Vagina (tissue), 2 donors: ENCODE measurements at places on chromosomes 3 and 15.

- H3K27me3 ChIP-seq = no peaks in the 10 kb centered on the region
- no peak overlapping the region for H3K27ac ChIP-seq
- DNase-seq = no peak
- no peak overlapping the region for H3K4me3 ChIP-seq
- no peaks in the 10 kb centered on the region for H3K36me3 ChIP-seq
Measured at GRCh38 chr3:107737914-107738313, 215.2 kb downstream of the BBX start.

- no peaks in the 10 kb centered on the region for H3K4me1 ChIP-seq
- H3K27ac ChIP-seq = no peak overlapping the region
Measured at GRCh38 chr15:89553632-89554031, 21.6 kb upstream of the TICRR start.

DNA sequence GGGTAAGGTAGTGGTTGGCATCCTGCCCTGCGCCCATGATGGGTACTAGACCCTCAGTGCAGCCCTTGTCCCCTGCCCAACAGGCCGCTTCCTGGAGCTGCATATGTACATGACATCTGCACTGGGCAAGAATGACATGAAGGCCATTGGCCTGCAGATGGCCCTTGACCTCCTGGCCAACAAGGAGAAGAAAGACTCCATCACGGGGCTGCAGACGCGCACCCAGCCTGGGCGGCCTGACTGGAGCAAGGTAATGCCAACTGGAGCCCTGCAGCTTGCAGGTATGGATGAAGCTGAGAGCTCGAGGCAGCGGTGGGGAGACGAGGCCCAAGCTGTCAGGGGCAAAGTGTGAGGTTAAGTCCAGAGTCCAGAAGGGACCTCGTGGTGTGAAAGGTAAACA, 40.8 kb downstream of the NOX5 start:
- peaks cover 8% of the 10 kb centered on the region for H3K4me1 ChIP-seq
- H3K36me3 ChIP-seq = no peaks in the 10 kb centered on the region
- no peaks in the 10 kb centered on the region for H3K27me3 ChIP-seq
- no peak overlapping the region for H3K27ac ChIP-seq
- no peak overlapping the region for H3K4me3 ChIP-seq

DNA sequence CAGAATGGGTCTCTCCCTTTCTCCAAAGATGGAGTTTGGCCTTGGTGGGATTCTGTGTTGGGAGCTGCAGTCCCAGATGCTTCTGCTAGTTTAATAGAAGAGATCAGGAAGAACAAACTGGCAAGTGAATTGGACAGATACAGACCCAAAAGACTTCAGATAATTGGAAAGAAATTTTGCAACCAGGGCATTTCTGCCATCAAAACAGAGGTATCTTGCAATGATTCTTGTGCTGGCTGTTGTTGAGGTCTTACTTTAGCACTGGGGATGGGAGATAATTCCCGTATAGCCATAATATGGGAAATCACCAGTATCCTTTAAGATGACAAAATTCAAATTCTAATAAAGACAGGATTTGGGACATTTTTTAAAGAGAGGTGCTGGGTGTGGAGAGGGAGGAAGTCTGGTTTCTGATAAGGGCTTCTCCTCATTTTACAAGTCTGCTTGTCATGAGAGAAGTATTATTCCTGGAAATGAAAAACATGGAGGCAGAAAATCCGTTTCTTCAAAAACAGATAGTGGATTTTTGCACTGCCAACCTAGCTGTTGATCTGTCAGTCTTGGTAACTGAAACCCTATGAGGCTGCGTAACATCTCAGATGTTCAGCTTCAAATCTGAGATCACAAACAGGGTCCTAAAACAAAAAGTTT, 40.1 kb downstream of the FNDC3B start:
- H3K4me3 ChIP-seq = no peak overlapping the region
- H3K36me3 ChIP-seq = no peaks in the 10 kb centered on the region
- H3K27ac ChIP-seq = no peak overlapping the region
- H3K4me1 ChIP-seq = peaks cover 33% of the 10 kb centered on the region

- peaks cover 4% of the 10 kb centered on the region for H3K4me1 ChIP-seq
- H3K27ac ChIP-seq = no peak overlapping the region
- no peaks in the 10 kb centered on the region for H3K36me3 ChIP-seq
- H3K4me3 ChIP-seq = no peak overlapping the region
- no peak for DNase-seq
- H3K27me3 ChIP-seq = no peaks in the 10 kb centered on the region
Measured at GRCh38 chr15:55239440-55240124, 42.8 kb upstream of the RSL24D1 start.

DNA sequence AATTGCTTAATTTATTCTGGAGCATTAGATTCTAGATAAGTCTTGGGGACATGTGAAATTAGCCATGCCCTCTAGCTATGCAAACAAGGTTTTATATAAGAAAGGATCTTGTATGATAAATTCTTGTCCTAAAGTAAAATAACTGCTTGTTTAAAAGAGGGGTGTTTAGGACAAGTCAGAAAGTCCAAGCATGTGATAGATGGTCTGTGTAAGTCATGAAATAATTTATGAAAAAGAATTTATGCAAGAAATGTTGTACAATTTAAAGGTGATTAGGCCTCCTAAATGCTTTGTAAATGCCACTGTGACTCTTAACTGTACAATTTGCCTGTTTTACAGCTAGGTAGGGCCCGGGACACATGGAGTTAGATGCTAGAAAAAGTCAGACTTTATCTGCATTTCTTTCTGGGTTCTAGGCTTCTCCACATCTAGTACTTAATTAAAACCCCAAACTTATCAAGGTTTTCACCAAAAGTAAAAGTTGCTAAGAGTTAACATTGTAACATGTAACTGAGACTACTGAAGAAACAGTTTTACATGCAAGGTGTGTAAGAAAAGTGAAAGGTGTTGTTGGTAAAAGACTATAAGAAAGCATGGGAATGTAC, 13.2 kb downstream of the LINS1 start:
- no peak overlapping the region for H3K27ac ChIP-seq
- no peaks in the 10 kb centered on the region for H3K4me1 ChIP-seq
- no peaks in the 10 kb centered on the region for H3K27me3 ChIP-seq
- no peaks in the 10 kb centered on the region for H3K36me3 ChIP-seq

DNA sequence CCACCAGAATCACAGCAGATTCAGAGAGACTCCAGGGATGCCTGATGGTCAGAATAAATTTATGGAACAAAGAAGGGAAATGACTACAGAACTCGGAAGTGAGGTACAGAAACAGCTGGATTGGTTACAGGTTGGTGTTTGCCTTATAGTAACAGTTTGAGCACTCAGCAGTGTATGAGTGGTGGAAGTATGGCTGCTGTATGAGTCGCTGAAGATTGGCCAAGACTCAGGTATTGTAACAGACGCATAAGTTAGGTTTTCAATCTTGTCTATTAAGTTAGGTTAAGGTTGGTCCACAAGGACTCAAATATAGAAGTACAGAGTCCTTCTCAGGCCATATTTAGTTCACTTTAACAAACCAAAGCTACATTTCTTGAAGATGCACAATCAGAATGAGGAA, 33.1 kb downstream of the ATP13A5 start:
- H3K36me3 ChIP-seq = no peaks in the 10 kb centered on the region
- H3K27ac ChIP-seq = no peak overlapping the region
- no peak for DNase-seq
- H3K27me3 ChIP-seq = no peaks in the 10 kb centered on the region

DNA sequence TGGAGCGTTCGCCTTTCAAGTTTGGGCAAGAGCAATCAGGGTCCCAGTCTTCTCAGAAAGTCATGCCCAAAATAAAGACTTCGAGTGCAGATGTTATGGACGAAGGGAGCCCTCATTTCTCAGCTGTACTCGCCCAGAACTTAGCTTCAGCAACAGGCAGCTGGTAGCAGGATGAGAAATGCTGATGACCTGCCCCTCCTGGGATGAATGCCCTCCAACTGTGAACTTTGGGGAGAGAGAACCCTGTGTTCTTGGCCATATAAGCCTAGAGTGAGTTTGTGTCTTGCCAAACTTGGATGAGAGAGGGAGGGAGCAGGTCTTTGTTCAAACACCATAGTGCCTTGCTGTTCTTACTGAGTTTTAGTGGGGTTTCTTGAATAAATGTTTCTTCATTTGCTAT, 400.3 kb downstream of the LRTM1 start:
- no peak overlapping the region for H3K27ac ChIP-seq
- no peaks in the 10 kb centered on the region for H3K27me3 ChIP-seq
- H3K4me1 ChIP-seq = no peaks in the 10 kb centered on the region

DNA sequence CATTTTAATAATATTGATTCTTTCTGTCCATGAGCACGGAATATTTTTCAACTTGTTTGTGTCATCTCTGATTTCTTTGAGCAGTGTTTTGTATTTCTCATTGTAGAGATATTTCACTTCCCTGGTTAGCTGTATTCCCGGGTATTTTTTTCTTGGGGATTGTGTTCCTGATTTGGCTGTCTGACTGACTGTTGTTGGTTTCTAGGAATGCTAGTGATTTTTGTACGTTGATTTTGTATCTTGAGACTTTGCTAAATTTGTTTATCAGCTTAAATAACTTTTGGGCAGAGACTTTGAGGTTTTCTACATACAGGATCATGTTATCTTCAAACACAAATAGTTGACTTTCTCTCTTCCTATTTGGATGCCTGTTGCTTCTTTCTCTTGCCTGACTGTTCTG, 418.8 kb upstream of the ALCAM start:
- DNase-seq = no peak
- no peaks in the 10 kb centered on the region for H3K36me3 ChIP-seq
- H3K4me1 ChIP-seq = no peaks in the 10 kb centered on the region
- no peaks in the 10 kb centered on the region for H3K27me3 ChIP-seq
- H3K4me3 ChIP-seq = no peak overlapping the region

DNA sequence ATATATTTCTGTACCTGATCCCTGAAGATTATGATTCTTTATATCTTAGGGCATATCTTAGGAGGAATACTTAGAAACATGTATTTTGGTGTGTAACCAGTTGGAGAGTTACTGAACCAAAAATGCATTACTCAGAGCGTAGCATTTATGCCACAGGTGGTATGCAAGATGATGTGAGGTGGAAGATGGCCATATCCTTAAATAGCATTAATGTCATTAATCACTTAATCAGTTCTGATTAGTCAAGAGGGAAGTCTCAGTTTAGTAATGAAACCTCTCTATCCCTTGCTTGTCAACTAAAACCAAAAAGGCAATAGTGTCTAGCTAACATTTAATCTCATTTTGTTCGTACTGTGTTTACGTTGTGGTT, 130.5 kb upstream of the PHLDB2 start:
- no peak overlapping the region for H3K4me3 ChIP-seq
- H3K36me3 ChIP-seq = no peaks in the 10 kb centered on the region
- H3K27me3 ChIP-seq = no peaks in the 10 kb centered on the region
- H3K27ac ChIP-seq = no peak overlapping the region
- no peak for DNase-seq
- peaks cover 32% of the 10 kb centered on the region for H3K4me1 ChIP-seq

DNA sequence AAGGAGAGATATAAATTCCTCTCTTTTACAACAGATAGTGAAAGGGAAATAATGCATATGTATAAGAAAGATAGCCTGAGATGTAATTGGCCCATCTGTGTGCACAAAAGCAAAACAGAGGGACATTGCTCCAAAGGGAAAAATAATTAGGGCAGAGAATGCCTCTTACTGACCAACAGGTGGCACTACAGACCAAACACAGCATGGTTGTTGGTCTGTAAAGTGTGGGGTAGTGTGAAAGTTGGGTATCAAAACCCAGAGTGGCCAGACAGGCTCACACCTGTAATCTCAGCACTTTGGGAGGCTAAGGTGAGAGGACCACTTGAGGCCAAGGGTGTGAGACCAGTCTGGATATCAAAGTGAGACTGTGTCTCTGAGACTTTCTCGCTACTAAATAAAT, 4.5 kb upstream of the TLNRD1 start:
- no peak overlapping the region for H3K27ac ChIP-seq
- no peak overlapping the region for H3K4me3 ChIP-seq
- DNase-seq = no peak

DNA sequence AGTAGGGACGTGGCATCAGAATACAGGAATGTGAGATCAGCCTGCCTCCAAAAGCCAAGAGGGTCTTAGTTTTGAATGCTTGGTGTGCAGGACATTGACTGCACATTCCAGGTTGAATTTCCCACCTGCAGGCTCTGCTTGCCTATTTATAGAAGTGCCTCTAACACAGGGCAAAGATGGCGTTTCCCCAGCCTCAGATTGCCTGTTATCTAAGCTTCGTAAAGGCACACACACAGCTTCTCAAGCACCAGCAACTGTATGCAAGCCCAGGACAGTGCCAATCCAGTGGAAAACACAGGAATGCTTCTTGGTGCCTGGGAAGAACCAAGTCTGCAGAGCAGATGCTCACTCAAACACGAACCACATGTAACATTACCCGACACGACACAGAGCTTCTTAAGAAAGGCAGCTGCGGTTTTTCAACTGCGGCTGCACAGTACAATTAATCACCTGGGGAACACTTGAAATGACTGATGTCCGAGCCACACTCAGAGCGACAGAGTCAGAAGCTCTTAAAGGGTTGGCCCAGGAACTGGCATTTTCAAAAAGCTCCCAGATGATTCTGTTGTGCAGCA, 90.0 kb upstream of the ANKRD34C start:
- H3K4me3 ChIP-seq = no peak overlapping the region
- no peaks in the 10 kb centered on the region for H3K36me3 ChIP-seq
- no peak overlapping the region for H3K27ac ChIP-seq
- DNase-seq = no peak
- no peaks in the 10 kb centered on the region for H3K27me3 ChIP-seq
- no peaks in the 10 kb centered on the region for H3K4me1 ChIP-seq

DNA sequence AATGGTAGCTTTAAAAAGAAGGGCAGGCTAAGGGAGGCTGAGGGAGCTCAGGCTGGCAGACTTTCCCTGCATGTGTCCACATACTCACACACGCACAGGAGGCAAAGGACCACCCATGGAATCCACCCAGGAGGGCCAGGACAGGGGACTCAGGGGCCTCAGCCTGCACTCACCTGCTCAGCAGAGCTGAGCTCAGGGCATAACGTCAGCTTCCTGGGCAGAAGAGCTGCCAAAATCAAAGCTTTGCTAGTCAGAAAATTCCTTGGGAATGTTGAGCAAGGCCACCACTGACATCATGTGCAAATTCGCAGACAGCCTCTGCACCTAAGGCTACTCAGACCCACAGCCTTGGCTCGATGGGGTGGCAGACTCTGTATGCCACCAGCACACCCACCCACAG, 16.4 kb upstream of the ALAS1 start:
- H3K4me3 ChIP-seq = no peak overlapping the region
- H3K27ac ChIP-seq = no peak overlapping the region
- H3K36me3 ChIP-seq = no peaks in the 10 kb centered on the region
- H3K4me1 ChIP-seq = peaks cover 9% of the 10 kb centered on the region

DNA sequence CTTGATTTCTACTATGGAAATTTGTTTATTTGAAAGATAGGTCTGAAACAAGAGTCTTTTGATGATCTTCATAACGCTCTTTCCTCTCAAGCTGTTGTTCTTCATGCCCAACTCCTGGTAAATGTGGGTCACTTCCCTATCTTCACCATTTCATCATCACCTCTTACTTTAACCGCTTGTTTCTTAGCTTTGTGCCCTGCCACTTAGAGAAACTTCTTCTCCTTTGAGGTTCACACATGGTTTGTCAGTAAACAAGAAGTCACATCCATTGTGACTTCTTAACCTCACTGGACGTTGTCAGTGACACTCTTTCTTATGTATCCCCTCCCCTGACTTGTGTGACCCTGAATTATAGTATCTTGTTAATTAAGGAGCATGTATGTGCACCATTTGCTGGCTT, 16.9 kb upstream of the P2RY13 start:
- H3K4me1 ChIP-seq = peaks cover 8% of the 10 kb centered on the region
- no peaks in the 10 kb centered on the region for H3K27me3 ChIP-seq
- H3K27ac ChIP-seq = no peak overlapping the region
- no peaks in the 10 kb centered on the region for H3K36me3 ChIP-seq
- no peak for DNase-seq
- H3K4me3 ChIP-seq = no peak overlapping the region
